ENCODE measurements at places on chromosomes 3 and 15. TPM values are rescaled to one million over a fixed set of nuclear protein-coding genes. Genes with fewer than 3 reads are reported as not detected.
A peak's percentile ranks its signal among the peaks of the same experiment; 100 is the strongest.

- DNase-seq = no peak
Observed at GRCh38 chr3:12741209-12741608, 17.9 kb downstream of the TMEM40 start.

GRCh38 chr3:37400355-37400754 is 226.0 kb upstream of the LRRFIP2 start:
- no peak for DNase-seq

DNA sequence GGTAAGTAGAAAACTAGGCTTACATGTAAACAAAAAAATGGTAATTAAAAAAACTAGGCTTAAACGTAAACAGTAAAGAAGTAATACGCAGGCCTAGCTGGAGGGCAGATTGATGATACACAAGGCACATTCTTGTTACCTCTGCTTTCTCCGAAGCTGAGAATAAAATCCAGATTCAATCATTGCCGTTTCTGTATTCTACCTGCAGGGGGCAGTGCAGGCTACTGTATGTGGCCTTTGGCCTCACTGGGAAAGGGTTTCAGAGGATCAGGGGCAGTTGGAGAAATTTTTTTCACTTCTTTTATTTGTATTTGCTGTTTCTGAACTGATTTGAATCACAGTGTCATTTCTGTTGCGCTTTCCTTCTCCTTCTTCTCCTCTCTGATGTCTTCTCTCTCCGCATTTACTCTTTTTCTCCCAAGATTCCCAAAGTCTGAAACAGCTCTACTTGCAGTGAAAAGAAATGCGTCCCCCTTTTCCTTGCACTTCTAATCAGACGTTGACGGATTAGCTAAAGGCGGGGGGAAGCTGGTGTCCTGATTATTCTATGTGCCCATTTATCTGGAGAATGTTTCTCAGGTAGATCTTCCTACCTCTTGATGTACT is 67.1 kb upstream of the MCTP2 start:
- DNase-seq = peak; percentile 45

- no peak for DNase-seq
Observed at GRCh38 chr3:81154611-81155143, 606.8 kb downstream of the GBE1 start.

Gene CLRN1
- not detected for polyA plus RNA-seq

Data from renal cortex interstitium (tissue), 15 donors.